ENCODE measurements at places on chromosomes 13 and 19.

GRCh38 chr19:50628146-50628545, 11.5 kb downstream of the SYT3 start:
- DNase-seq, result no peak

- DNase-seq, result no peak
Observed at GRCh38 chr19:49019242-49019932, 2.5 kb upstream of the LHB start.

GRCh38 chr19:43599635-43600295, 3.4 kb downstream of the ZNF576 start:
- DNase-seq, result no peak

- DNase-seq, result no peak
Observed at GRCh38 chr19:17953316-17953801, 13.5 kb upstream of the KCNN1 start.

- DNase-seq, result no peak
Observed at GRCh38 chr19:51103926-51104341, 4.3 kb downstream of the CTU1 start.

DNA sequence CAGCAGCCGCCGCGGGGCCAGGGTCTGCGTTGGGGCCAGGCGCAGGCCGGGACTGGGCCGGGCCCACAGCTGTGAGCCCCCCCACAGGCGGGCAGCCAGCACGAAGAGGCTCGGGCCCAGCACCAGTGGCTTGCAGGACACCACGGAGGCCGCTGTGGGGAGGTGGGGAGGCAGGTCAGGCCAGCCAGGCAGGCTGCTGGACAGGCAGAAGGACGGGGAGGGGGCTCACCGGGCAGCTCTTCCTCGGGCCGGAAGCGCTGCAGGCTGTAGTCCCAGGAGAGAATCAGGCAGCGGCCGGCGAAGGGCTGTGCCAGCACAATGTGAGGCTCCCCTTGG, 8.3 kb downstream of the LGI4 start:
- no peak for DNase-seq

GRCh38 chr13:33079960-33080359, 63.7 kb downstream of the KL start:
- DNase-seq, result no peak

Measured in activated CD8-positive, alpha-beta memory T cell treated with anti-CD3 and anti-CD28 coated beads for 1 hour (primary cell).